ENCODE measurements at places on chromosomes 6 and 20.

DNA sequence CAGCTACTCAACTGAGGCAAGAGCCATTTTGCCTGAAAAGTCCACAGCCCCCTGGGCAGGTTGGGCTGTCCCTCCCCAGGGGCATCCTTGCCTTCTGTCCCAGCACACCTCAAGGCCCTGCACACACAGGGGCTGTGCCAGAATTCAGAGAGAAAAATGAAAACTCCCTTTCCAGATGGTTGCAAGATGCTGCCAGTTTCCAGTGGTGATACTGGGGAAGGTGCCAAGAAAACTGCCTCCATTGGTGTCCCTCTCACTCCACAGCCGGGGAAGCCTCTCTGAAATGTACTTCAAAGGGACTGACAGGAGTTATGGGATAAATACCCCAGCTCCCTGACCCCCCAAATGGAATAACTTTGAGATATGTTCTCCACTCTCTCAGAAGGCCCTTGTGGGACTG is 154.2 kb upstream of the MAFB start:
- DNase-seq: no peak

GRCh38 chr6:22925920-22926789 is 356.8 kb downstream of the HDGFL1 start:
- DNase-seq: no peak

DNA sequence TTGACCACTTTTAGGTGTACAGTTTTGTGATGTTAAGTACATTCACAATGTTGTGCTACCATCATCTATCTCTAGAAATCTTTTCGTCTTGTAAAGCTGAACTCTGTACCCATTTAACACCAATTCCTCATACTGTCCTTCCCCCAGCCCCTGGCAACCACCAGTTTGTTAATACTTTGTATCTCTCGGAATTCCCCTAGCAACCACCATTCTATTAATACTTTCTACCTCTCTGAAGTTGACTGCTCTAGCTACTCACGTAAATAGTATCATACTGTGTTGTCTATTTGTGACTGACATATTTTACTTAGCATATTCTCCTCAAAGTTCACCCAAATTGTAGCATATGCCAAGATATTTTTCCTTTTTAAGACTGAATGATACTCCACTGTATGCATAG is 82.3 kb upstream of the CLDN20 start:
- no peak for DNase-seq

DNA sequence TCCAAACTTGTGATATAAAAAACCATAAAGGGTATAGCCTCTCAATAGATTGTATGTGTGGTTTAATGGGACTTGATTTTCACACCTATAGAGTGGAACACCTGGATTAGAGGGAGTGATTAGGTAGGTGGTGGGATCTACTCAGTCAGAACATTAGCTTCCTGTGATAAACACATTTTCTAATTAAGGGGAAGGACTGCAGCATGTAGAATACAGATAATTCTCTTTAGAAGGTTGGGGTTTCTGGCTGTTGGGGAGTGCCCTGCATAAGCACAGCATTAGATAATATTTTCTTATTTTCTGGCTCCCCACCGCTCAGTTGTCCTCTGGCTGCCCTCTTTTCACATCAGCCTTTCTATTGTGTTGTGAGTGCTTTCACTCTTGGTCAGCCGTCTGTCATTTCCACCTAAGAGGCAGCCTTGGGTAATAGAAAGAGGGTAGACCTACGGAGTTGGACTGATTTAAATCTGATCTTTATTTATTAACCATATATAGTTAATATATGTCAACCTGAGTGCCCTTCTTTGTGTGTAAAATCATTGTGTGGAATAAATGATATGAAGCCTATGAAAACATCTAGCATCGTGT is 8.0 kb downstream of the CSE1L start:
- DNase-seq: no peak

DNA sequence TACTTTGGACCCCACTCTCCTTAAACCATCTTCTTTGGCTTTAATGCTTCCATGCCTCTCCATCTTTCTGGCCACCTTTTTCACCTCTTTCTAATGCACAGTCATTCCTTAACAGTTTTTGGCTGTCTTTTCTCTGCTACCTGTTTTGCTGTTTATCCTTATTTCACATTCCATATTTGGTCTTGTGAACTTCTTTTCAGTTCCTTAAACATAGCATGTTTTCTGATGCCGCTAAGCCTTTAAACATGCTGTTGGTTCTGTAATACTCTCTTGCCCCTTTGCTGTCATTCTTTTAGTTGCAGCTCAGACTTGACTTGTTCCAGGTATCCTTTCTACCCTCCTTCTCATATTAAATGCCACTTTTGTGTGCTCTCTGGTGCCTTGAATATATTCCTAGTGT is 35.8 kb downstream of the TOP1 start:
- no peak for DNase-seq

GRCh38 chr6:90413867-90414266 is 117.2 kb upstream of the BACH2 start:
- DNase-seq: no peak

DNA sequence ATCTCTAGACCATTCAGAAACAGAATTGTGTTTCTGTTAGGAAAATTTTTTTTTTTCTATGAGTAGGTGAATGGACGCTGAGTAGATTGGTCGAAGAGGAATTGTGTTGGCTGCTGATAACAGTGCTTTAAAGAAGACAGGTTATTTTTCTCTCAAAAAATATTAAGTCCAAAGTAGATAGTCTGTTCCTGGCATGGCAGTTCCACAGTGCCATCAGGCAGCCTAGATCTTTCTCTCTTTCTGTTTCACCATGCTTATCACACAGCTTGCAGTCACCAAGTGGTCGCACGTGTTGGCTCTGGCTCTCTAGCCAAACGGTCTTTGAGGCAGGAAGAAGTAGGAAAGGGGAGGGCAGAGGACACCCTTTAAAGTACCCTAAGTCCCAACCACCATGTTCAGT is 22.4 kb upstream of the SERINC3 start:
- no peak for DNase-seq

DNA sequence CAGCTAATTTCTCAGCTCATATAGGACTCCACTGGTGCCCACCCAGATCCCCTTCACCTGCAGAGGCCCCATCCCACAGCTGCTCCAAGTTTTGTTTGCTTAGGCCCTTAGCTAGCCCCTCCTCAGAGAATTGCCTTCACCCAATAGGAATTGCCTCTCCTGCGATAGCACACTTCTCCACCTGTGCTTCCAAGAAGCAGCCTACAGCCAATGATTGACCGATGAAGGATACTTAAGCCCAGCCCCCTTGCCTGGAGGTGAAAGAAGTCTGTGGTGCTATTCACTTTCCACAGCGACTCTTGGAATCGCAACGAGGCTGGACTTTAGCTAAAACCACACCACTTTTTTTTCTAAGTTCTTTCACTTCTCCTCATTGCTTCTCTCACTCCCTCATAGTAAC is 353.2 kb upstream of the BTBD3 start:
- no peak for DNase-seq
